ENCODE measurements at places on chromosomes 3 and 15.

- DNase-seq = no peak
These were observed 41.1 kb downstream of the SLCO3A1 start for GRCh38 chr15:91894606-91895005.

GRCh38 chr3:64684715-64685261 is 3.0 kb downstream of the ADAMTS9 start:
- DNase-seq = no peak

- no peak for DNase-seq
These were observed 250.5 kb downstream of the UACA start for GRCh38 chr15:70512772-70513362.

DNA sequence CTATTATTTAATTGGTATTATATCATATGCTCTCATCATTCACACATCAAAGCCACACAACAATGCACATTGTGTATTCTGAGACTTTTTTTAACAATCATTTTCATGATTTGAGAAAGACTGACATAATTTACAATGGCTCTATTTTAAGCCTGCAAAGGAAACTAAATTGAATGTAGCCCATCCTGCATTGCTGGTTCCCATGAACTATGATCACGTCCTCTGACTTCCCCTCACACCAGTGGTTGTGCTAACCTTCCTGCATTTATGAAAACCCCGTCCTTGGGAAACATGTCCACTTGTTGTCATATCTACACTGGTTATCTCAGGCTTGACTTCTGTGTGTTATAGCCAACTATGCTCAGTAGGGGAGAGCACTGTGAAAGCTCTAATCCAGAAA is 546.2 kb downstream of the MECOM start:
- DNase-seq = no peak

DNA sequence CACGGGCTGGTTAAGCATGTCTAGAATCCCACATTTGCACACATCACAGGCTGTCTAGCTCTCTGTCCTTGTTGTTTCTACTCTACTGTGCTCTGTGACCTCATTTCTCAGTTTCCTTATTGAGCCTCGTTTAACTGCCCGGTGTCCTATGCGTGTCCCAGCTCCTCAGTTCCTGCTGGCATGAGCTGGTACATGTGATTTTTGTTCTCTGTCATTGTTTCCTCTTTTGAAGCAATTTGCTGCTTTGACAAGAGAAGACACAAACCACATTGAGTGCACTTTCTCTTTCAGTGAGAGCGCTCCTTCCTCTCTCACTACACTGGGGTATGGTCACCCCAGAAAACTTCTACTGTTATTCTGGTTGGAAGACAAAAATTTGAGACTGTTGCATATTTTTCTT is 563.5 kb downstream of the PDCD6IP start:
- DNase-seq = no peak

Measured in stimulated activated CD4-positive, alpha-beta T cell treated with anti-CD3 and anti-CD28 coated beads, TNF-alpha, amount 100 ng/mL, for 4 hours (primary cell).